ENCODE measurements at places on chromosomes 1 and 21. TPM values are rescaled to one million over a fixed set of nuclear protein-coding genes. Genes with fewer than 3 reads are reported as not detected.

The EPHA10 gene
- 4.8 TPM for total RNA-seq

The TMEM200B gene
- total RNA-seq = 5.8 TPM

The POLR3GL gene
- total RNA-seq = 13.2 TPM

DNA sequence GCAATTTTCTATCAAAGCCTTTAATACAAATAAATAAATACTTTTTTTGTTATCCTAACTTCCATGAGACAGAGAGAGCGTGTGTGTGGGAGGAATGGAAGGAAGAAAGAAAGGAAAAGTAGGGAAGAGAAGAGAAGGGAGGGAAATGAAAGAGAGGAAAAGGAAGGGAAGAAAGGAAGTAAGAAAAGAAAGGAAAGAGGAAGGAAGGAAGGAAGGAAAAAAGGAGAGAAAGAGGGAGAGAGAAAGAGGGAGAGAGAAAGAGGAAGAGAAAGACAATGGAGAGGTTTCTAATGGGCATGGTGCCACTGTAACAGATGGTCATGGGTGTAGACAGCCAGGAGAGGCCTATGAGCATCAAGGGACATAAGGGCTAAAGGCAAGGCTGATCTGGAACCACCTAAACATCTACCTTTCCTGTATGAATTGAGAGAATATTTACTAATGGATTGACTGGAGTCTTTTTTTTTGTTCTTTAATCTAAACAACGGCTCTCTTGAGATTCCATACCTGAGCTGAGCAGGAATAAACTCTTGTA is 234.9 kb downstream of the PTPRC start:
- no peak for DNase-seq

DNA sequence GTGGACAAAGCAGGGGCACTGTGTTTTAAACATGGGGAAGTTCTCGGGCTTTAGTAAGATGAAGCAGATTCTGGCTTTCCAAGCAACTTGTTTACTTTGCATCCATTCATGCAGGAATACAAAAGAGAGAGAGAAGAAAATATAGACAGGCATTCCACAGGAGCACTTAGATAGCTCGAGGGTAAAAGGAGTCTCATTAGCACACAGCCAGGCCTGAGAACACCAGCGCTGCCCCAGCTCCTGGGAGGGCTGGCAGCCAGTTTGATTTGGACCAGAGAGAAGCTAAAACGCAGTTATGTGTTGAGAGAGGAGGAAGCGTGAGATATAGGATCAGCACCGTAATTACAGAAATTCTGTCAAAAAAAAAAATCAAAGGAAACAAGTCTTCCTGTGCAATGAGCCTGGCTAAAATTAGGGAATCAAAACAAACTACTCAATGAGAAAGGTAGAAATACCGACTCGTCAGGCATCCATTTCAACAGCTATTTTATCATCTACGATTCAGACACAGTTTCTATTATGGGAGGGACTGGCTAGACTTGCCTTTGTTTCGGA is 68.2 kb downstream of the CLSTN1 start:
- DNase-seq = no peak

DNA sequence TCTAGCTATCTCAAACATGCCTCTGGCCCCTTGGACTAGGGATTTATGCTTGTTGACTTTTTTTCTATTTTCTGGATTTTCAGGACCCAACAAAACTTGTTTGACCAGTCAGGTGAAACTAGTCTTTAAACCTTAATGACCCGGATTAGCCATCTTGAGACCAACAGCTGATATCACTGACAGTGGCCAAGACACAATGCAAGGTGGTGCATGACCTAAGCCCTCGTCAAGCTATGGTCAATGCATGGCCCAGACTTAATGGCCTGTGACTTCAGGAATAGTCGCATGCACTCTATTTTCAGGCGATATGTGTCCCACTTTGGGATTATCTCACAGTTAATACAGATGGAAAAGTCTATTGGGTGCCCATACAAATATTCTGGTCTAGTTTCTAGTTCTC is 190.4 kb downstream of the ZBTB18 start:
- no peak for DNase-seq

GRCh38 chr1:119984771-119985170 is 84.7 kb downstream of the NOTCH2 start:
- DNase-seq = no peak
